ENCODE measurements at places on chromosomes 11 and 22.
A peak's percentile ranks its signal among the peaks of the same experiment; 100 is the strongest.

GRCh38 chr11:45754741-45755140 is 50.2 kb upstream of the SLC35C1 start:
- no peak for DNase-seq

- no peak for DNase-seq
These were observed 623 bp downstream of the NDUFS8 start for GRCh38 chr11:68031144-68031464.

GRCh38 chr11:70709596-70709995 is 311.3 kb downstream of the CTTN start:
- no peak for DNase-seq

GRCh38 chr11:114832532-114833125 is 154.3 kb downstream of the NXPE2 start:
- no peak for DNase-seq

- no peak for DNase-seq
These were observed 13.3 kb upstream of the SH3BP1 start for GRCh38 chr22:37626144-37626543.

- no peak for DNase-seq
These were observed 2.3 kb downstream of the BIRC3 start for GRCh38 chr11:102319544-102319943.

DNA sequence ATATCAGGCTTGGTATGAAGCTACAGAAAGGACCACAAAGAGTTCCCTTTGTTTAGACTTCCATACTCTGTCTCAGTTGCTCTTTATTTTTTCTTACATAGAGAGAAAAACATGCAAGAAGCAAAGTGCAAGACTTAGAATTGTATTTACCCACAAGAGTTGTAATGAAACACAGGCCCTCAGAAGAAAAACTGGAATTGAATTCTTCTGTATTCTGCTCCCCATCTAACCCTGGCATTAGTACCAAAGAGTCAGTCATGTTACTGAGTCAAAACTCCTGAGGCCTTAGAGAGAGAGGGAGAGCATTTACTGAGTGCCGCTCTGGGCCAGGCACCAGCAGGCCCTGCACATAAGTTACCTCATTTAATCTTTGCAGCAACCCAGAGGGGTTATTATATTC is 43.9 kb upstream of the DLAT start:
- DNase-seq, result no peak

DNA sequence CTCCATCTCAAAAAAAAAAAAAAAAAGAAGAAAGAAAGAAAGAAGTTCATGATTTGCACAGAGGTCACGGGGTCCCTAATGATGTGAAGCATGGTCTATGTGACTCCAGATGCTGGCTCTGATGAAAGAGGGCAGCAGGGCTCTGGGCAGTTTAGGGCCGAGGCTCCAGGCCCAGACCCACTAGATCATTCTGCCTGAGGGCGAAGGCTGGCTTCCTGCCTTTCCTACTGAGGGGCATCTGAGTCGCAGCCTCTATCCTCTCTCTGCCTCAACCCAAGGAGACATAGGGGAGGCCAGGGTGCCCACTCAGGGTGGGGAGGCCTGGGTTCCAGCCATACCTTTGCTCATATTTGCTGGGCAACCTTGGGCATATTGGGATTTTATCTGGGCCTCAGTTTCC is 4.8 kb downstream of the SLC35E4 start:
- DNase-seq, result no peak

- DNase-seq, result no peak
These were observed 45.4 kb downstream of the IGF2 start for GRCh38 chr11:2093575-2094353.

DNA sequence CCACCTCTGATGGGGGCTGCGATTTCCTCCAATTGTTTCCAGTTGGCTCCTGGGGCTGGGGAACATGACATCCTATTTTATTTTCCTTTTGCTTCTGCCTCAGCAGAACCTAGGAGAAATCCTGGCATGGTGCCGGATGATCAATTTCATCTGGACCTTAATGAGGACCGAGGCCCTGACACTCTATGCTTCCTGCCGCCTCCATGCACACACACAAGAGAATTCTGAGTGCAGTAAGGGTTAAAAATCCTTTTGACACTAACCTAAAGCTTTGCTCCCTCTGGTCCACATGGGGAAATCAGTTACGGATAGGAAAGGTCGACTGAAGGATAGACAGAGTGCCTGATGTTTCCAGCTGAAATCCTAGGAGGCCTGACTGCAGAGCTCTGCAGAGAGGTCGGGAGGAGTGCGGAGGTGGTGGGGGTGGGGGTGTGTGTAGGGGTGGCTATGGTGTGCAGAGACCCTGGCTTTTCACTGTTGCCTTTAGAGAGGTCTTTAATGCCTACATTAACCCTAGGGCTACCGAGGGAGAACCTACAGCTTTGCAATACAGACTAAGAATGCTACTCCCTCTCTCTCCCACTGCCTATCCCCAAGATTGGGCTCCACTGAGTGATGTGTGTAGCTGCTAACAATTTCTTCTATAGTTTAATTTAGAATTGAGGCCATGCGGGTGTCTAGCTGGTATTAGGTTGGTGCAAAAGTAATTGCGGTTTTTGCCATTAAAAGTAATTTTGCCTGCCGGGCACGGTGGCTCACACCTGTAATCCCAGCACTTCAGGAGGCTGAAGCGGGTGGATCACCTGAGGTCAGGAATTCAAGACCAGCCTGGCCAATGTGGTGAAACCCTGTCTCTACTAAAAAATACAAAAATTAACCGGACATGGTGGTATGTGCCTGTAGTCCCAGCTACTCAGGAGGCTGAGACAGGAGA is 53.6 kb upstream of the INCENP start:
- no peak for DNase-seq

DNA sequence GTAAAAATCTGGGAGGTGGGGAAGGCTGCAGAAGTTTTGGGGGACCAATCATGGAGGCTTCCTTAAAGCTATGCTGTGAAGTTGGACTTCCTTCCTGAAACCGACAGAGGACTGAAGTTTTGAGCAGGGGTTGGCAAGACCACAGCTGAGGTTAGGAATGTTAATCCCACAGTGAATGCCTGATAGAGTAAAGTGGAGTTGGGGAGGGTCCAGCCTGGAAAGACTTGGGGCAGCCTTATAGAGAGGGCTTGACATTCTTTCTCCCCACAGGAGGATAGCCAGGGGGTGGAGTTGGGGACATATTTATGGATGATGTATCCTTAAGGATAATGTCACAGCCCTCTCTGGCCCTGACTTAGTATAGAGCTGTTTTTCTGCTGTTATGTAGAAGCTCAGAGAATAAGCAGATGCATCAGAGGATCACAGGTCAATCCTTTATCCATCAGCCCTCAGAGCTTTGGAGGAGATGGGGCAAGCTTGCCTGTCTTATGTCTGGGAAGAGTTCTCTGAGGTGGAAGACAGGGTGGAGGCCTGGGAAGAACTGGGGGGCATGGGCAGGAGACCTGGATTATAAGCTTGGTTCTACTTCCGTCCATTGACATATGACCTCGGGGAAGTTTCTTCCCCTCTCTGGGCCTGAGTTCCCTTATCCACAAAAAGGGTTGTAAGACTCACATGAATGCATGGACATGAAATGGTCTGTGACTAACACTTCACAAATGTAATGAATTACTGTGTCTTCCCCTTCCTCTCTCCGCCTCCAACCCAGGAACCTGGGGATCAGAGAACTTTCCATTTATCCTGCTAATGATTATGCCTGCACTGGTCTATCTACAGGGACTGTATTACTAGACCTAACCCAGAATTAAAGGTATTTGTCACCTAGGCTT is 317.8 kb downstream of the MIAT start:
- no peak for DNase-seq

DNA sequence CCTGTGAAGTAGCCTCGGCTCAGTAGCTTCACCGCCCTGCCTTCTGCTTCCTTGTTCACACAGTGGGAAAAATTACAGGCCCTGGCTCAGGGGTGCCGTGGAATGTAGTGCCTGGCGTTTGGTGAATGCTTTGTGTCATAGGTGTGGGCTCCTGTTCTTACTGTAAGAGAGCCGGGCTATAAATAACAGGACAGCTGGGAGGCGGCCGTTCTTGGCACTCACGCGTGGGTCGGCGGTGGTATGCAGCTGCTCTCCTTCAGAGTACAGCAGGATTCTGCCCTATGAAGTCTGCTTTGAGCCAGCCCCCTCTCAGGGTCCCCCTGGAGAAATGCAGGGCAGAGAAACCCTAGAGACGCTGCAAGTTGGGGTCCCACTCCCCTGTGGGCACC is 84.2 kb downstream of the CTTN start:
- DNase-seq, result no peak

DNA sequence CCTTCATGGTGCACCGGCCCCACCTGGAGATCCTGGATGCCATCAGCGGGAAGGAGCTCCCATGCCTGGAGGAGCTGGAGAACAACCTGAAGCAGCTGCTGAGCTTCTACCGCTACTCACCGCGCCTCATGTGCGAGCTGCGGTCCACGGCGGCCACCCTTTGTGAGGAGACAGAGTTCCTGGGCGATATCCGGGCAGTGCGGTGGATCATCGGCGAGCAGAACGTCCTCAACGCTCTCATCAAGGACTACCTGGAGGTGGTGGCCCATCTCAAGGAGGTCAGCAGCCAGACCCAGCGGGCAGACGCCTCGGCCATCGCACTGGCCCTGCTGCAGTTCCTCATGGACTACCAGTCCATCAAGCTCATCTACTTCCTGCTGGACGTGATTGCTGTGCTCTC is 59.2 kb downstream of the SYT13 start:
- DNase-seq, result no peak

DNA sequence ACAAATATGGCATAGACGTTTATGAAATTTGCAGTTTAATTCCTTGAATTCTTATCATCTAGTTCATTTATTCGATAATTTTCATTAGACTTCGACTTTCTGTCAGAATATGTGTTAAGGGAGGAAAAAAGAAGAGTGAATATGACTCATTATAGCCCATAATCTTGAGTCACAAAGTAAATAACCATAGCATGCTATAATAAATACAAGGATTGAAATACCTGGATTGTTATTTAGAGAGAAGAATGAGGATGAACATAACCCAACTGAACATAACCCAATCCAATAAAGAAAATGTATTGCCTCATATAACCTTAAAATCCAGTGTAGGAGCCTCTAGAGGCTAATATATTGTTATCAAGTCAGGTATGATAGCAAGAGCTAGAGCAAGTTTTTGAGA is 1858.3 kb upstream of the RAG2 start:
- no peak for DNase-seq

DNA sequence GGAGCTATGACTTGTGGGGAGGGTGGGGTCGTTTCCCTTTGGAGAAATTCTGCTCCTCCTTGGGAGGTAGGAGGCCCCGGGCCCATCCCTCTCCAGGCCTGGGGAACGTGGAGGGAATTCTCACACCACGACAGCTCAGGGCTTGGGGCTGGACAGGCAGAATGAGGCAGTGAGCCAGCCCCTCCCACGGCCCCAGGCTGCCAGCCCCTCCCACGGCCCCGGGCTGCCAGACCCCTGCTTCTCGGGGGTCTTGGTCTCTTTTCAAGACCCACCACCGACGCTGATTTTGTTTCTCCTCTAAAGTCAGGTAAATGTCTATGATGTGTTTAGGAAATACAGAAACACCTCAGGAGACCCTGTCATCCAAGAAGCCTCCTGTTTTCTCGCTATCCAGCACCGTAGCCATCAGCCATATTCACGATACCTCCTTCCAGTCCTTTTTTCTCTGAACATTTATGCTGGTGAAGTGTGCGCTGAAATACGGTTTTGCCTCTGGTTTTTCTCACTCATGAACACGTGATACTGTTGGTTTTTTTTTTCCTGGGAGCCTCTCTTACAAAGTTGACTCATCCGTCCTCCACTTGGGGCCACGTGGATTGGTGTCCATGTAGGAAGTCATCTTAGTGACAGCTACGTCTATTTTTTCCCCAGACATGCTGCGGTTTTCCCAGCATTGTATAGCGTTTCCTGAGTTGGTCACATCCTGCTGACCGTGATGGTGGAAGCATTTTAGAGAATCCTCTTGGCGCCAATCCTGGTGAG is 1219.6 kb downstream of the BRD1 start:
- DNase-seq, result peak; percentile 23

DNA sequence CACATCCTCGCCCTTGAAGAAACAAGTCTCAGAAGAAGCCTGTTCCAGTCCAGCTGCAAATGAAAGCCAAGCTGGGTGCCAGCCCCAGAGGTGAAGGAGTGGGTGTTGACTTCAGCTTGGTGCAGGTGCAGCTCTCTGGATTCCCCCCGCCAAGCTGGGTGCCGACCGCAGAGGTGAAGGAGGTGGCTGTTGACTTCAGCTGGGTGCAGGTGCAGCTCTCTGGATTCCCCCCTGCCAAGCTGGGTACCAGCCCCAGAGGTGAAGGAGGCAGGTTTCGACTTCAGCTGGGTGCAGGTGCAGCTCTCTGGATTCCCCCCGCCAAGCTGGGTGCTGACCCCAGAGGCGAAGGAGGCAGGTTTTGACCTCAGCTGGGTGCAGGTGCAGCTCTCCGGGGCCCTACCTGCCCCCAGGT is 1234.0 kb downstream of the TBC1D22A start:
- DNase-seq, result no peak

- DNase-seq, result no peak
These were observed 9.9 kb downstream of the MS4A15 start for GRCh38 chr11:60766547-60766946.

GRCh38 chr22:44102121-44102520 is 78.0 kb downstream of the PARVB start:
- no peak for DNase-seq

- no peak for DNase-seq
These were observed 1.3 kb downstream of the PLEKHA7 start for GRCh38 chr11:17012712-17013547.

GRCh38 chr11:119755356-119756071 is 26.5 kb upstream of the NECTIN1 start:
- no peak for DNase-seq

GRCh38 chr11:66975405-66976027 is 412 bp downstream of the C11orf86 start:
- DNase-seq, result no peak

- DNase-seq, result peak; percentile 64
These were observed 45.0 kb downstream of the OR4C6 start for GRCh38 chr11:55707029-55707428.

DNA sequence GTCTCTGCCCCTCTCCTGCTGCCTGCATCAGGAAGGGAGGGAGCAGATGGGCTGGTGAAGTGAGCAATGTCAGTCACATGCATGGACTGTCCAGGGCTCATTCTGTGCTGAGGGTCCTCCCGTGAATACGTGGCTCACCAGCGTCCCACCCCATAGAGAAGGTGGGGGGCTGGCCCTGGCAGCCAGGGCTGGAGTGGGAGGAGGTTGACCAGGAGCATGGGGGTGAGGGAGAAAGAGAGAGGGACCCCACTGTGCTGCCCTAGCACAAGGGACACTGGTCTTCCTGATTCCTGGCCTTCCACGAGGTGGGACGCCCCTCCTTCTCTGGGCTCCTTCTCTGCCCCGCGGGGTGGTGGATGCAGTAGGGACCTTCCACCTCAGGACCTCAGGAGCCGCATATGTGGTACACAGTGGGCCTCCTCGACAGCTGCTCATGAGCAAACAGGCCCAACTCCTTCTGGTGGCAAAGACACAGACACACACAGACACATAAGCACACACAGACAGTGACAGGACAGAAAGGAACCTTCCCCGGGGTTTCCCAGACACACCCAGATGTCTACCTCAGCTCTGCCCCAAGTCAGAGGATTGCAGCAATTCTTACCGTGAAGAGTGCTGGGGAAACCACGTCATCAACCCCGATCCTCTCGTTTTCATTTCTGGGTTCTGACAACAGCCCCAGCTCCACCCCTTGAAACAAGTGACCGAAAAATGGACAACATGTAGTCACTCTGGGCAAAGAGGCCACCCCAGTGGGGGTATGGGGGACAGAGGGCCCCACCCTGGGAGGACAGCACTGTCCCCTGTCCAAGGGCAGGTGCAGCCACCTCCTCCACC is 3.6 kb upstream of the APOBEC3A start:
- no peak for DNase-seq

GRCh38 chr22:22823131-22823810 is 64.3 kb upstream of the IGLL5 start:
- no peak for DNase-seq

GRCh38 chr22:49308300-49308699 is 519.4 kb downstream of the BRD1 start:
- DNase-seq, result no peak

Measured in SK-MEL-5 (cell line).